ENCODE measurements at places on chromosomes 7 and 10.
A peak's percentile ranks its signal among the peaks of the same experiment; 100 is the strongest.

DNA sequence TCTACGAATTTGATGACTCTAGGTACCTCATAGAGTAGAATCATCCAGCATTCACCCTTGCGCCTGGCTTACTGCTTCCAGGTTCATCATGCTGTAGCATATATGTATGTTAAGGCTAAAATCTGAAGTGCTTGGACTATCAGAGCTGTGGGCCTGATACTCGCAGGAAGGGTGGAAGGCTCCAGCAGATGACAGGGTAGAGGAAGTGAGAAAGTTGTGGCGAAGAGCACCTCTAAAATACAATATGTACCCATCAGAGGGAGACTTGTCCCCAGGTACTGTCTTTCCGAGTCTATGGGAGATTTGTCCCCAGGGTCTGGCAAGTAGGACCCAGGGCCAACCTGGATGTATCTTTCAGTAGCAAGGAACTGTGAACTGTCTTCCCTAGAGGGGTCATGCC is 48.1 kb upstream of the PLEKHA1 start:
- no peak for DNase-seq

- no peak for DNase-seq
These were observed 344.0 kb downstream of the ARL4A start for GRCh38 chr7:13031468-13031867.

- DNase-seq: no peak
These were observed 41.4 kb downstream of the MRC1 start for GRCh38 chr10:17850501-17850900.

GRCh38 chr10:34186745-34187144 is 628.4 kb downstream of the PARD3 start:
- no peak for DNase-seq

- DNase-seq: no peak
These were observed 8.3 kb upstream of the LRRC4 start for GRCh38 chr7:128039544-128039953.

GRCh38 chr10:129388435-129388834 is 78.6 kb upstream of the MGMT start:
- DNase-seq: no peak

DNA sequence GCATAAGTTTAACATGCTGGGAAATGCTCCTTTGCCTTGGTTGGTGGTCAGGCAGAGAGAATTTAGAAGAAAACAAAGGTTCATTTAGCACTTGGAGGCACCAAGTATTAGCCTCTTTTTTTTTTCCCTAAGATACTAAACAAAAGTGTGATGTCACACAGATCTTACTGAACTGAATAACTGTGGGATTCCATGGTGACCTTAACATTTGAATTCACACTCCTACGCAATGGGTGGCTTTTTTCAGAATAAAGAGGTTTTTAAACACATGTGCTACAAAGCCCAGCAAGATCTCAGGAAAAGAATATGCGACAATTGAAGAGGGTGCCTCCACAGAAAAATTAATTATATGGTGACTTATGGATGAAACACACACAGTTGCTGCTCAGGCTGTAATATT is 133.4 kb upstream of the ABCB5 start:
- no peak for DNase-seq

DNA sequence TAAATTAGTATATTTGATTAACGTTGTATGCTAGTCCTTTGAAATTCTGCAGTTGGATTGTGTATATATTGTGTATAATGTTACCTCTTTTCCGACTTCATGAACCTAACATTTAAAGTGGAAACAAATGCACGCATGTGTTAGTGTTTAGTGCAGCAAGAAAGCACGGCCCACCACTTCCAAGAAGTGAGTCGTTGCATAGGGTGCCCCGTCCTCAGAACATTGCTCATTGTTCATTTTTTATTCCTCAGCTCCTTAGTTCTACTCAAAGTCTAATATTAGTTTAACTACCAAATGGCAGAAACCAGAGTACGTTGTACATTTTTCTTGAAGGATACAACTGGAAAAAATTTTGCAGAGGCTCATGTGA is 407.6 kb downstream of the AUTS2 start:
- DNase-seq: no peak

DNA sequence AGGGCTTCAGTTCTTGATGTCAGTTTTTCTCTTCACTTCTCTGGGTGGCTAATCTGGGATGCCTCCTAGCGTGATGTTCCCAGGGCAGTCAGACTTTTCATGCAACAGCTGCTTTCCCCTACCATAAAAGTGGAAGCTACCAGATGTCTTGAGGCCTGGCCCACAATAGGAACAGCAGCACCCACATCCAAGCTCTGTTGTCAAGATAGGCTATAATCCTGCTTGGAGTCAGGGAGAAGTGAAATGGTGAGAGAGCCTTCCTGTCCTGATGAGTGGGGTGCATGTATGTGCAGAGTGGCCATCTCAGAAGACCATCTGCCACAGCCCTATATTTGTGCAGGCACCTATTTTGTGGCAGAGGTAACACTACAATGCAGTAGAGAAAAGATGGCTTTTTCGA is 108.0 kb downstream of the HTR5A start:
- DNase-seq: no peak

- DNase-seq: no peak
These were observed 1.5 kb downstream of the BZW2 start for GRCh38 chr7:16647435-16647960.

- peak; percentile 89 for DNase-seq
These were observed 23.6 kb downstream of the GNA12 start for GRCh38 chr7:2820508-2820934.

GRCh38 chr7:141649865-141650634 is 51.9 kb downstream of the DENND11 start:
- DNase-seq: peak; percentile 52

DNA sequence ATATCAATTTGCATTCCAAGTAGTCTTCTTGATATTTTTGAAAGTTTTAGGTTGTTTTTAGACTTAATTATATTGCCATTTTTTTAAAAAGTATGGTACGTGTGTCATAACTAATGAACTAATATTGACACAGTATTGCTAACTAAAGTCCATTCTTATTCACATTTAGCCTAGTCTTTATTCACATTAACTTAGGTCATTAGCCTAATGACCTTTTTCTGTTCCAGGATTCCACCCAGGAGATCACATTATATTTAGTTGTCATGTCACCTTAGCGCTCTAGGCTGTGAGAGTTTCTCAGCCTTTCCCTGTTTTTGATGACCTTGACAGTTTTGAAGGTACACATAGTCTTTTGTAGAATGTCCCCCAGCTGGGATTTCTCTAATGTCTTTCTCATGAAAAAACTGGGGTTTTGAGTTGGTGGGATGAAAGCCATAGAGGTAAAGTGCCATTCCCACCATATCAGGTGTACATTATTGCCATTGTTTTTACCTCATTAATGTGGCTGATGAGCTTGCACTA is 38.5 kb downstream of the SDHAF3 start:
- no peak for DNase-seq

GRCh38 chr7:137755846-137756651 is 90.7 kb downstream of the DGKI start:
- no peak for DNase-seq

DNA sequence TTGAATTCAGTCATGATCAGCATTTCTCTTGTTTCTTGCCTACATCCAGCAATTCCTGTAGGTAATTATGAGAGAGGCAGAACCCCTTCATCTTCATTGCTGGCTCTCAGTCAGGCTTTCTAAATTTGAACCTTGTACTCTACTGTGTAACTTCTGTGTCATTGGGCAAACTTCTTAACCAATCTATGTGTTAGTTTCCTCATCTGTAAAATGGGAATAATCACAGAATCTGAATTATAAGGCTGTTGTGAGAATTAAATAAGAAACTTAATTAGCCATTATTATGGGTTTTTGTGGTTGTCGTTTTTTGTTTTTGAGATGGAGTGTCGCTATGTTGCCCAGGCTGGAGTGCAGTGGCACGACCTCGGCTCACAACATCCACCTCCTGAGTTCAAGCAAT is 11.5 kb upstream of the GALNT11 start:
- no peak for DNase-seq

Measured in urothelium cell line (cell line).